Type B pancreatic cell (in vitro differentiated cells): ENCODE measurements at places on chromosomes 7 and 10. TPM values are rescaled to one million over a fixed set of nuclear protein-coding genes. Genes with fewer than 3 reads are reported as not detected.

NXPH1 gene
- total RNA-seq, result 0.29 and 0.33 TPM in 2 replicates

CUL1 gene
- total RNA-seq, result 56.6 and 57.3 TPM in 2 replicates

C7orf33 gene
- not detected in 2 replicates for total RNA-seq

CCDC146 gene
- total RNA-seq, result 2.1 and 15.3 TPM in 2 replicates

OR2A42 gene
- 0.10 TPM in 1 of 2 replicates, not detected in the other for total RNA-seq

ABCB1 gene
- 31.3 and 65.7 TPM in 2 replicates for total RNA-seq

NPC1L1 gene
- 8.8 and 11.0 TPM in 2 replicates for total RNA-seq

STOX1 gene
- 2.8 and 4.0 TPM in 2 replicates for total RNA-seq

ACSL5 gene
- 13.9 and 39.7 TPM in 2 replicates for total RNA-seq

NKX2-3 gene
- total RNA-seq, result not detected in 2 replicates

SP8 gene
- total RNA-seq, result 2.0 and 4.3 TPM in 2 replicates

ZNF33B gene
- total RNA-seq, result 39.3 and 42.6 TPM in 2 replicates

ATRNL1 gene
- total RNA-seq, result 9.5 and 38.4 TPM in 2 replicates

BAZ1B gene
- 68.0 and 86.8 TPM in 2 replicates for total RNA-seq

MUC3A gene
- 8.2 and 23.5 TPM in 2 replicates for total RNA-seq

TMEM213 gene
- total RNA-seq, result not detected in 2 replicates

SPOCK2 gene
- total RNA-seq, result 13.8 TPM in 2 replicates
